Brain microvascular endothelial cell (primary cell): ENCODE measurements at places on chromosomes 5 and 9.

GRCh38 chr5:180287404-180287803 is 4.5 kb downstream of the MAPK9 start:
- DNase-seq = no peak

DNA sequence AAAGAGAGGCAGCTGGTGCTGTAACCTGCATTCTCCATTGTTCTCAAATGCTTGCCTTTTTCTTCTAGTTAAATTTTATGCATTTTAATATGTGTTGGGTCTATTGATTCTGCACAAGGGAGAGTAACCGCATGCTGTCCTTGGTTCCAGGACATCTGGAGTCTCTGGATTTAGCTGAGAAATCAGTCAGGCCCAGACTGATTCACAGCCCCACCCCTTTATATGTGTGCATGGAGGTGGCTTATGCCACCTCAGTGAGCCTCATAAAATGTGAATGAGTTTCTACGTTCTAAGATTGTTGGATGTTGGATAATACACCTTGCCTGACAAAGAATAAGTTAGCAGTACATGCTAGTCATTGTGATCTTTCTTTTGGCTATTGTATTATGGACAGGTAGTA is 110.1 kb upstream of the PANK3 start:
- DNase-seq = no peak

DNA sequence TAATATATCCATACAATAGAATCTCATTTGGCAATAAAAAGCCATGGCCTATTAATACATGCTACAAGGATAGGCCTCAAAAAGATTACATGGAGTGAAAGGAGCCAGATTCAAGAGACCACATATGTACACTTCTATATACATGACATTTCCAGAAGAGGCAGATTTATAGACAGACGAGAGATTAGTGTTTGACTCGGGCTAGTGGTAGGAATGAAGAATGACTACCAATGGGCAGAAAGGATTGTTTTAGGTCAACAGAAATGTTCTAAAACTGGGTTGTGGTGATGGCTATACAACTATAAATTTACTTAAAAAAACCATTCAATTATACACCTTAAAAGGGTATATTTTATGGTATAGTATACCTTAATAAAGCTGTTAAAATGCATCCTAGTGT is 41.9 kb downstream of the SETX start:
- DNase-seq = no peak

GRCh38 chr5:124652892-124653441 is 93.5 kb downstream of the ZNF608 start:
- DNase-seq = no peak

GRCh38 chr9:133470988-133471387 is 7.9 kb downstream of the SLC2A6 start:
- no peak for DNase-seq

DNA sequence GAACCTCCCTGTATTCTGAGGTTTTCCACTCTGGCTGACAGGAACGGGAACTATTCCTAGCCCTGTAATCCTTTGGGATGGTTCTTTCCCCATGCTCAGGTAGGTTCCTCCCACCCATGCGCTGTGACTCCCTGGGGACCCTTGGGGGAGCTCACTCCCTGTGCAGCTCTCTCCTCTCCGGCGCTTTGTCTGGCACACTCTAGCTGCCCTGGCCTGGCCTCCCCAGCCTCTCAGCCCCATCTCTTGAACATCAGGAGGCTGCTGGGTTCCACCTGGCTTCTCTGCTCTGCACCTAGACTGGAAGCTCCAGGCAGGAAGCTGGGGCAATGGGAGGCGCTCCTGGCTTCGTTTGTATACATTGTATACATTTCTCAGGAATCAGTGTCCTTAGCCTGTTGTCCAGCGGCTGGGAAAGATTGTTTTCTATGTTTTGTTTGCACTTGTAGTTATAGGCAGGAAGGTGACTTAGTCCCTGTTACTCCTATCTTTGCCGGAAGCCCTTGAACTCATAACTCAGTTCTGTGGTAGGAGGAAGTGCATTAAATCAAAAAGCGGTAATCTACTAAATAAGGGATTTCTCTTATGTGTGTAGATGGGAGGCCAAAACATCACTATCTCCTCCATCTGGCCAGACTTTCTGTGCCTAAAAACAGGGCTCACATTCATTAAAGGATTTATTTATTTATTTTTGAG is 20.4 kb downstream of the SLC25A25 start:
- no peak for DNase-seq
